Stimulated activated CD8-positive, alpha-beta memory T cell treated with anti-CD3 and anti-CD28 coated beads, Interleukin-4, amount 100 ng/mL, for 1 hour (primary cell): ENCODE measurements at places on chromosomes 12 and 14.

DNA sequence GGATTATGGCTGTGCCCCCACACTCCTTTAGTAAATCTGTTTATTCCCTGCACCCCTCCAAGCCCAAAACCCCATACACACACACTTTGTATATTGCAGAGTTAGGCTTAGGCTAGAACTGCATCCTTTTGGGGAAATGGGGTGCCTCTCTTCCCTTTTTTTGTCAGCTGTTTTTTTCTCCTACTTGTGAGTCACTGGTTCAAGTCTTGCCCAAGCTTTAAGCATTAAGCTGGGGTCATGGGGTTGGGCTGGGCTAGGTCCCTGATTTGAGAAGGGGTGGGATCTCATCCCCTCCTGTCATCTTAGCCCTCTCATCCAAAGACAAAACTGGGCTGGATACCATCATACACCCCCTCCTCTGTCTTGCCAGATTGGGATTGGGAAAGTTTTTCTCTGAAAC lies 1.6 kb downstream of the LRP1 start:
- DNase-seq: no peak

DNA sequence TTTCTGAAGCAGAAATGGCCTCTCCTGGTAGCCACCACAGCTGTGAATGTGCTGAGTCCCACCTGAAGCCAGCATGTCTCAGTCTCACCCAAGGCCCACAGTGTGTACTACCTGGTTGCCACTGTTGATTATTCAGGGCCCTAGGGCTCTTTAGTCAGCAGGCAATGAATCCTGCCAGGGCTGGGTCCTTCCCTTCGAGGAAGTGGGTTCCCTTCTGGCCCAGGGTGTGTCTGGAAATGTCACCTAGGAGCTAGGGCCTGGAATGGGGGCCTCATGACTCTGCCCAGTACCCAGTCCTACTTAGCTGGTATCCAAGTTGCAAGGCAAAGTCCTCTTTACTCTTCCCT lies 207.4 kb downstream of the SYNE2 start:
- DNase-seq: no peak

DNA sequence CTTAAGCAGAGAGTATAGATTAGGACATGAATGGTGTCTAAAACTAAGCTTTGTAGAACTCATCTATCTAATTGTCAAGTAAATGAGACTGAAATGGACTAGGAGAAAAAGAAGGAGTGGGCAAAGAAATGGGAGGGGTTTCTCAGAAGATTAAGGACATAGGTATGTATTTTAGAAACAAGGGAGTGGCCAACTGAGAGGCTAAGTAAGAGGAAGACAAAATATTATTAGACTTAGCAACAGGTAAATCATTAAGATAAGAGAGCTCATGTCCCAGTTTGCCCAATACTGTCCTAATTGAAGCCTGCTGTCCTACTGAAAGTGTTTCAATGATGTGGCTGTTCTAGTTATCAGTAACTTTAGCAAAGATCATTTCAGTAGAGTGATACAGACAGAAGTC lies 171.4 kb downstream of the KITLG start:
- no peak for DNase-seq

DNA sequence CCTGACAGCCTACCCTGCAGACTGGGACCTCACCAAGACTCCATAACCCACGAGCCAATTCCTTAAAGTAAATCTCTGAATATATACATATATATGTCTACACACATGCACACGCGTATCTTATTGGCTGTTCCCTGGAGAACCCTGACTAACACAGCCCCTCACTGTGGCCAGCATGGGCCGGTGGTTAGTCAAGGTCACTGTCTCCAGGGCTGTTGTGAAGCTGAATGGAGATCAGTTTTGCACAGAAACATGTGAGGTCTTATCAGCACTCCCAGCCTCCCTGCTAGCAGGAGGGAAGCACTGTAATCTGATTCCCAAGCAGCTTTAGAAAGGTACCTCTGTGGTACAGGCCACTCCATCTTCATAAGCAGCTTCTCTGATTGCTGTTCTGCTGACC lies 46.6 kb upstream of the PLEKHG6 start:
- no peak for DNase-seq

- peak; percentile 61 for DNase-seq
These were observed 4.5 kb upstream of the IRF2BPL start for GRCh38 chr14:77032844-77033621.

GRCh38 chr12:3627336-3627735 lies 125.6 kb downstream of the CRACR2A start:
- no peak for DNase-seq

- DNase-seq: no peak
These were observed 56.9 kb downstream of the TAOK3 start for GRCh38 chr12:118315821-118316220.

GRCh38 chr14:20421267-20421666 lies 8.0 kb upstream of the TEP1 start:
- no peak for DNase-seq
